ENCODE measurements at places on chromosomes 2 and 18.
A peak's percentile ranks its signal among the peaks of the same experiment; 100 is the strongest.

DNA sequence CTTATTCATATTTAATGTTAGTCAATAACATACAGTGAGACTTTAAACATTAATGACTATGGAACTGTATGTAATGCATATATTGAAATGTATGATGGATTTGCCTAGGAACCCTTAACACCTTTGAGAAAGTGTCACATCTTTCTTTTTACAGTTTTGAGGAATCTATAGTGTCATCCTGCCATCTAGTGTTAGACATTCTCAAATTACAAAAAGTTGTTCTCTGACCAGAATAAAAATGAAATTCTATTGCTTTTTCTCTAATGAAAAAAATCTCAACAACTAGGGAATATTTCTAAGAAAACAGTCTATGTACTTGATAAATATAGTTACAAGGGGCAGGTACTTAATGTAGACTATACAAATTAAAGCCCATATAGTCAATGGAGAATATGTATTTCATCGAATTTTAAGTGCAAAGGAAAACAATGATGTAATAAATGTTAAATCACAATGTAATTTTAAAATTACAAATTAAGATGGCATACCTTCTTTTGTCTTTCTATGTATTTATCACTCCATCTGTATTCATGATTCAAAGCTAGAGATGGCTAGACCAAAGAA is 5.1 kb upstream of the CALCRL start:
- DNase-seq: no peak

GRCh38 chr2:19122220-19122619 is 236.2 kb downstream of the OSR1 start:
- DNase-seq: no peak

DNA sequence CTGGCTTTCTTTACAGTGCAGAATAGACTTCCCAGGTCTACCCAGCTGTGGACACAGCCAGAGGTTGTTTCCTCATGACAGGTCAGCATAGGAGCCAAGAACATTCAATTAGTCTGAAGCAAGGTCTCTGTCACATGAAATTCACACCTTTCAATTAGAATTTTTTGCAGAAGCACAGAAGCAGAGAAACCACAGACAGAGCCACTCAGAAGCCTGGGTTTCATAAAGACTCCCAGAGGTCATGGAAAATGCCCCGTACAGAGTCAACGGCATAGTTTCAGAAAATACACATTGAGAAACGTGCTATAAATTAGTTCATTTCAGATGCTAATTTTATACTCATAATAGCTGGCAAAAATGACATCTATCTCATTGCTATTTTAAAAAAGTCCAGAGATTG is 87.0 kb upstream of the TMEM200C start:
- no peak for DNase-seq

DNA sequence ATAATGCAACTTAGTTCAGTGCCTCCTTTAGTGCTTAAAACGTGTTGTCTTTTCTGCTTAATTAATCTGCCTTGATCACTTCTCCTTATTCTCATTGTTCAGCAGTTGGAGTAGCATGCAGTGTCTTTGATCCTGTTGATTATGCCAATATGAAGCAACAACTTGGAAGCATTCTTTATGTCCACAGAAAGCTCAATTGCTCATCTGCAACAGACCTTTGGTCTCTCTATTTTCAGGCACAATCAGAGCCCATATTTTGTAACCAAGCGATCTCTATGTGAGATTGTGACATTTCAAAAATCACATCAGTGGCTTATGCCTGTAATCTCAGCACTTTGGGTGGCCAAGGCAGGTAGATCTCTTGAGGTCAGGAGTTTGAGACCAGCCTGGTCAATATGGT is 217.3 kb downstream of the NYAP2 start:
- DNase-seq: no peak

DNA sequence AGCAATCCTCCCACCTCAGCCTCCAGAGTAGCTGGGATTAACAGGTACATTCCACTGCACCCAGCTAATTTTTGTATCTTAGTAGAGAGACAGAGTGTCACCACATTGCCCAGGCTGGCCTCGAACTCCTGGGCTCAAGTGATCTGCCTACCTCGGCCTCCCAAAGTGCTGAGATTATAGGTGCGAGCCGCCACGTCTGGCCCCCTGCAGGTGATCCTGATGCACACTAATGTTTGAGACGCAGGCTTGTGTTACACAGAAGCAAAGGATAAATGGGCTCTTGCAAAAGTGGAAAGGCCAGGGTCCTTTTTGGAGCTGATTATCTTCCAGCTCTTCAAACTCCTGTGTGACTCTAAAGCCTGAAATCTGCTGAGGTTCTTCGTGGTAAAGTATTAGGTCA is 84.2 kb downstream of the TGFA start:
- no peak for DNase-seq

GRCh38 chr18:31402026-31402373 is 25.4 kb downstream of the DSG4 start:
- DNase-seq: no peak

- peak; percentile 39 for DNase-seq
These were observed 194.4 kb upstream of the ID2 start for GRCh38 chr2:8487461-8487932.

DNA sequence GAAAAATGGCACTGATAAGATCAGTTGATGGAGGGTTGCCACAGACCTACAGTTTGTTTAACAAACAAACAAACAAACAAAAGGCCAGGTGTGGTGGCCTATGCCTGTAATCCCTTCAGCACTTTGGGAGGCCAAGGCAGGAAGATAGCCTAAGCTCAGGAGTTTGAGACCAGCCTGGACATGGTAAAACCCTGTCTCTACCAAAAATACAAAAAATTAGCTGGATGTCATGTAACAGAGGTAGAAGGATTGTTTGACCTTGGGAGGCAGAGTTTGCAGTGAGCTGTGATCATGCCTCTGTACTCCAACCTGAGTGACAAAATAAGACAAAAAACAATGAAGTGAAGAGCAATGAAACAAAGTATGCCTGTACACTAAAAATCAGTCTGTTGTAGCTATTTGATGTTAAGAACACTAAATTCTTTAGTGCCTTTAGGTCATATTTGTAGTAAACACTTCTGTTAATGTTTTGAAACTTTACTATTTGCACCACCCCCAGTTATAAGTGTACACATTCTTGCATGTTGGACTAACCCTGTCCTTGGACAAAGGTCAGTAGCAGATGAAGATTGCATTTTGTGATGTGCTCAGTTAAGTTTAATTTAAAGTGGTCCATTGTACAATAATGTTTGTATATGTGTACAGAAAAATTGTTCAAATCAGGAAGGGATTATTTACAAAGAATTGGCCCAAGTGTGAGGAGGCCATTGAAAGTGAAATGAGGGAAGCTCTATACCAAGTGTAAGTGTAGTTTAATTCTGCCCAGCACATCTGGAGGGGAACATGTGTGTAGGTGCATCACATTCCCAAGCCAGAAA is 73.9 kb downstream of the KYNU start:
- no peak for DNase-seq

DNA sequence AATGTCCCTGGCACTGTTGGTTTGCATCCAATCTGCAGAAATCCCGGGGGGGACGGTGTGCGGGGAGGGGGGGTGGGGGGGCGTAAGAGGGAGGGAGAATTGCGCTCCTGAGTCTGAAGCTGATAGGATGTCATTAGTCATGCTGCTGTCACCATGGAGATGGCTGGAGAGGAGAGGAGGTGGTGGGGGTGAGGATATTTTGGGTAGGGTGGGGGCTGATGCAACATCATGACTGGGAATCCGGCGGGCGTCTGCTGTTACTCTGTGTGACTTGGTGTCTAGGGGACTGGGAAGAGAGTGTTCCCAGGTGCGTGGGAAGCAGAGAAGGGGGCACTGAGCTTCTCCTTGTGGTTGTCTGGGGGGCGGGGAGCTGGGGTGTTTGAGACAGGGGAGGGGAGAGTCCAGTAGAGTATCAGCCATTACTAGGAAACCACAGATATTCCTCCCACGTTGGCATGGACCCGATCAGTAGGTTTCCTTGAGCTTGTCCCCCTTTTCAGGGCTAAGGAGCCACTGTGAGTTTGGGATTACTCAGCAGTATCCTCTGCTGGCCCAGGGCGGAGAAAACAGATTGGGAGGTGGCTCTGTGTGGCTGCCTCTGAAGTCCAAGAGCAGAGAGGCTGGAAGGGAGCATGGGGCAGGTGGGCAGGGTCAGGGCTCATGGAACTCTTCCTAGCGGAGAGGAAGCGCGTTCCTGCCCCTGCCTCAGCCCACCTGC is 18.9 kb downstream of the TET3 start:
- DNase-seq: no peak

- DNase-seq: no peak
These were observed 60.3 kb downstream of the FARSB start for GRCh38 chr2:222595581-222595980.

- DNase-seq: no peak
These were observed 42.5 kb downstream of the CNGA3 start for GRCh38 chr2:98388601-98389250.

GRCh38 chr2:133324150-133324561 is 244.1 kb downstream of the NCKAP5 start:
- no peak for DNase-seq

DNA sequence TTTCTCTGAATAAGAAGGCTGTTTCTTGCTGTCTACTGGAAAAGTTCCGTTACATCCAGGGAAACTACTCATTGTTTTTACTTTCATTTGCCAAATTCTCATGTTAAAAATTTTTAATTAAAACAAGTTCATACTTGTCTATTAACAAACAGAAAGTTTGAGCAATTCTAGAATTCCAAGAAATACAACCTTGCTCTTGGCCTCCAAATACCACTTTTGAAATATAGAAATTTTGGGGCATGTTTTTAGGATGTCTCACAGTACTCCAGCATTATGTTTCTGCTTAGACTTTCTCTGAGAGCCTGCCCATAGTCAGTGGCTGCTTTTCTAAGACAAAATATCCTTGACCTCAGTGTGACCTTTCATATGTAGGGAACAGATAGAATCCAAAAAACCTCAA is 228.7 kb upstream of the RND3 start:
- no peak for DNase-seq

DNA sequence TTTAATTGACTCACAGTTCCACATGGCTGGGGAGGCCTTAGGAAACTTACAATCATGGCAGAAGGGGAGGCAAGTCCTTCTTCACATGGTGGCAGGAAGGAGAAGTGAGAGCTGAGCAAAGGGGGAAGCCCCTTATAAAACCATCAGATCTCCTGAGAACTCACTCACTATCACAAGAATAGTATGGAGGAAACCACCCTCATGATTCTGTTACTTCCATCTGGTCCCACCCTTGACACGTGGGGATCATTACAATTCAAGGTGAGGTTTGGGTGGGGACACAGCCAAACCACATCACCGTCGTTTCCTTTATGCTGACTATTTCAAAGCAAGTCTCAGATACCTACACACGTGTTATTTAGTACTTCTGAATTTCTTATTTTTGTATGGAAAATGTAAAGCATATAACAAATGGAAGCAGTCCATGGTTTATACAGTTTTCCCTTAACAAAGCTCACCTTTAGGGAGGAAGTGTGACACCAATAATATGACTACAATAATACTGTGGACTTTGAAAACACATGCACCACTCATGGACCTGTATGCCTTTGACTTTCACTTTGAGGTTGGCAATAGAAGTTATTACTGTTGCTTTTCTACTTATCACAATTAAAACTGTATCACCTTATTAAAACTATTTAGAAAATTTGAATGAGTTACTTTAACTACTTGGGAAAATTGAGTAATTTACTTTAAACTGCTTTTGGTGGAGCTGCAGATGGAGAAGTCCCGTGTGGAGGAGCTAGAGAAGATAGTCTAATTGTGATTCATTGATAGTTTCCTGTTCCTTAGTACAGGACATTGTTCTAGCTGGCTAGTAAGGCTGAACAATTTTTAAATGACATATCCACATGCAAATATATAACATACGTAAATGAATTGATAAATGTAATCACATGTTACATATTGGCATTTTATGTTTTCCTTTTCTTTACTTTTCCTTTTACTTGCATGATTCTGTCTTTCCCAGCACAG is 37.3 kb downstream of the MTCL1 start:
- no peak for DNase-seq

GRCh38 chr2:2892378-2892777 is 485.2 kb downstream of the EIPR1 start:
- no peak for DNase-seq

DNA sequence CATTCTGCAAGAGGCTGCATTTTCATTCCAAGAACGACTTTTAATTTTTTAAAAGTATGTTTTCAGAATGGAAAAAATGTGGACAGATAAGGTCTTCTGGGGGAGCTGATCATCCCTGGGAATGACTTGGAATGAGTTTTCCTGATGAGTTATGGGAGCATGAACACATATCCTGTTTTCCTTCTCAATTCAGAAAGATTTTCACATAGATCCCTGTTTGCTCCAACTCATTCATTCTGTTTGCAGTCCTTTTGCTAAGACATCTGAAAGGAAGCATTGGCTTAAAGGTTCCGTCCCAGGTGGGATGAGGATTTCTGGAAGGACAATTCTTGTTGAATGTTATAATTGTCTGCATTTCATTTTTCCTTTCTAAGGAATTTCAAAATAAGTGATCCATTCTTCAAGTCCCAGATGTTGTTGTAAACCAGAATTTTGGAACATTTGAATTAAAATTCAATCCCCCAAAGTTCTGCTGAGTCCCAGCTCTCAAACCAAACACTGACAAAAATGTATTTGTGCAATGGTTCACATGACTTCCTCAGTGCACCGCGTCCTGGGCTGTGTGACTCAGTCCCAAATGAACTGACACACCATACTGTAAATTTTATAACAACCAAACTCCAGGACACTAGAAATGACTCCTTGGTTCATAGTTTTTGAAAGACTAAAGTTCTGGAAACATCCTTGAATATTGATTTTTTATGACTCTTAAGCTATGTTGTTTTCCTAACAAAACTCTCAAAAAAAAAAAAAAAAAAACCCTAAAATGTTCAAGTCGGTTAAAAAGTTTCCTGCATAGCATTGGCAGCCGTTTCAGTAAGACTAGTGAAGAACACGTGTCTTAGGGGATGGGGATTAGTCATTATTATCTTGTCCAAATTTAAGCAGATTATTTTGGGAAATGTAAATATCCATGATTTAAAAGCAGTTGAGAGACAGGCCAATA is 281.8 kb upstream of the TCF4 start:
- no peak for DNase-seq

DNA sequence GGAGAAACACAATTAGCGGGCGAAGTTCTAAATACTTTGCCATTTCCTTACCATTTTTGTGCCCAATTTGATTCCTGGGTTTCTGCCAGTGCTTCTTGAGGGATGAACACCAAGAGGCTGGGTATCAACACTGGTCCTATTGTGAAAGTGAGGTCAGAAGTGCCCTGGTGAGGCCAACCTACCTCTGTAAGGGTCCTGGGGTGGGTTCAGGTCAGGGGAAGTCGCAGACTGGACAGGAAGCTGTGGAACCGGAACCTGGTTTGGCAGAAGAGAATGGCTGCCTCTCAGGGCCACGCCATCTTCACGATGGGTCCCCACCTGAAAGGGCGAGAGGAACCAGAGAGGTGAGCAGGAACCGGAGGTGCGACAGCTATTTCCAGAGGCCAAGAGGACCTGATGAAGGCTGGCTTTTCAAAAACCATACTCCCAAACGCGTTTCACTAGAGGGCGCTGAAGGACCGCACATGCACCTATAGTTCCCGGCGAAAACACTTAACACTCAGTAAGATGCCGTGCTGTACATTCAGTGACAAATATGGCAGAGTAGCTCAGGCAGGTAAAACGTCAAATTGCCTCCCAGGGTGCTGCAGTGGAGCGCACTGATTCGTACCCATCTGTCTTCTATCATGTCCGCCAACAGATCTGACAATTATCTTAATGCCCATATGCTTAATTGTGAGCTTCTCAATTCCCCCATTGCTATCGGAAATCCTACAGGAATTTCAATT is 275.3 kb upstream of the CCDC68 start:
- DNase-seq: peak; percentile 81

- no peak for DNase-seq
These were observed 124.5 kb upstream of the CTDP1 start for GRCh38 chr18:79554945-79555645.

Measured in dorsolateral prefrontal cortex (tissue), 122 donors.